Fibroblast of skin of right biceps (primary cell): ENCODE measurements at places on chromosomes 3 and 15.

DNA sequence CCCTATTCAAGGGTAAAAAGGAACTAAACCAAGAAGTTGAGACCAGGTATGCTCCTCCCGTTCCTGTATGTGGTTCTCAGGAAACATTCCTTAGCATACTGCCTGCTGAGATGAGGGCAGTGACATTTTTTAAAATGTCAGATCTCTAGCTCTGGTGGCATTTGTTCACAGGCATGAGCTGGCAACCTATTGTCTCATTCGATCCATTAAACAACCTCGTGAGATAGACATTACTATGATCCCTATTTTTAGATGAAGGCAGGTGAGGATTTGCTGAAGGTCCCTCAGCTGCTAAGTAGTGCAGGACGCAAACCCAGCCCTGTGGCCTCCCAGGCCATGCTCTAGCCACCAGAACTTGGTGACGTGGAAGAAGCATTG lies 74.9 kb downstream of the SIDT1 start:
- no peak for DNase-seq

GRCh38 chr3:15387735-15388134 lies 39.6 kb downstream of the METTL6 start:
- no peak for DNase-seq

DNA sequence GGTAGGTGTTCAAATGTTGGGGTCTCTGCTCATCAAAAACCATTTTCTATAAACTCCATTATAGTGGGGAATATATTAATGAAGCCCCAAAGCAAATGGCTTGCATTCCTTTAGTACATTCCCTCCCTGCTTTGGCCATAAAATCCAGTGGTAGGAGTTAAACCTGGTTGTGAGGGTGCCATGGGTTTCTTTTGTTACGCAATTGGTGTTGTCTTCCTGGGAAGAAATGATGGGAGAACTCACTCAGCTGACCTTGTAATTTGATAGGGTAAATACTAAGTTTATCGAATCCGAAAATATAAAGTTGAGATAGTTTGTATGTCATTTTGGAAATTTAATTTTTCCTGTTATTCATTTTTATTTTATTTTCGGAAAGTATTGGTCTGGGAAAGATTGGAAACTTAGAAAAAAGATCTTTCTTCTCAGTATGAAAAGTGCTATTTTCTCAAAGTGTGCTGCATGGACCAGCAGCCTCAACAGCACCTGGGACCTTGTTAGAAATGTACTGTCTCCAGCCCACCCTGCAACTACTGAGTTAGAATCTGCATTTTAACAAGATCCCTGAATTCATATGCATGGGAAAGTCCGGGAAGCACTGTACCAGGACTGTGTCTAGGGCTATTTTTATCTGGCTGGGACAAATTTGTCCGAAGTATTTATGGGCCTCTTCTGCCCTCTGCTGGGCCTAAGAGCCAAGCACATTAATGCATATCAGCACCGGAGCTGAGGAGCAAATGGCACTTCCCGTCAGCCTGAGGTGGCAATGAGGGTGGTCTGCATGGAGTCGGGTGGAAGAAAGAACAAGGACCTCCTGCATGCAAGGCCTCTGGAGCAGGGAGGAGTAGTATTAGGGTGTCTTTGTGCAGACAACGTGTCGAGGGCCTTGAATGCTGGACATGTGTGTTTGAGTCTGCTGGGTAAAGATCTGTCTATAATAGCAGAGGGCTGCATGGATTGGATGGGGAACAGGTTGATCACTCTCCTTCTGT lies 54.7 kb downstream of the FAM81A start:
- DNase-seq, result peak; percentile 70

- no peak for DNase-seq
These were observed 193.3 kb upstream of the ZNF717 start for GRCh38 chr3:75978686-75979085.

- peak; percentile 93 for DNase-seq
These were observed 24.6 kb upstream of the RSL24D1 start for GRCh38 chr15:55221090-55222011.
